AG09309 (cell line): ENCODE measurements at places on chromosomes 4 and X.

DNA sequence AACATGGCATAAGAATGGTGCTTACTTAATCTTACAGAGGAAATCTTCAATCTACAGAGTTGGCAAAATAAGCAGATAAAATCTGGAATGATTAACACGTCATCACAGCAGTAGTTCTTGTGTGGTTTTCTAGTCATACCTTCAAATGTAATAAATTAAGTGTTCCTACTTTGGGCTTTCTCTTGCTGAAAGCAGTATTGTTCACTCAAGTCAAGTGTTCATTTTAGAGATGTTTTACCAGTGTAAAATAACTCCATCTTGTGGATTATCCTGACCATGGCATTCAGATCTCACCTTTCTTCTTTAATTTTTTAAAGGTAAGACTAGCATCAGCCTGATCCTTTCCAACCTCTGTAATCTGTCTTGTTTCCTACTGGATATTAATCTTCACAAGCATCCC is 72.9 kb downstream of the ADAMTS3 start:
- DNase-seq, result peak; percentile 10

DNA sequence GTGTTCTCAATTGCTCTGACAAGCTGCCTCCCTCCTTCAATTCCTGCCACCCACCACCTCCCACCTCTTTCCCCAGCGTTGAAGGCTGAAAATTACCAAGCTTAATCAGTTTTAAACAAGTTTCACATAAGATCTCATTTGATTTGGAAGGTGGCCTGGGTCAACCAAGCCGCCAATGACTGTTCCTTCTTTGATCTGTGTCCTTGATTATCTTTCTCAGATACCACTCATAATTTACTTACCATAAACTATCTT is 211.4 kb downstream of the SLIT2 start:
- DNase-seq, result no peak

DNA sequence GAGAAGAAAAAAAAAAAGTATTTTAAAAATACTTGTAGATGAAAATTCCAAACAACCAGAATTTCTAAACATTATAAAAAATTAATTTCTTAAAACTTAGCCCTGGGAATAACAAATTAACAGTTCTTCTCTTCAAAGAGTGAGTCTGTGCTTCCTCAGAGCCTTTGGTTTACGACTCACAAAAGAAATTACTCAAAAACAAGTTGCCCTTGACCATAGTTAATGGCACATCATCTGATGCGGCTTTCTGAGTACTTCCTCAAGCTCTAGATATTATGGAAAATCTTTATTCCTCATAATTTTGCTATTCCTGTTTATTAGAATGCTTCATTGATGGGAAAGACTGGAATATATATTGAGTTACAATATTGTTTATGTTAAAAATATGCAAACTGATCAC is 23.7 kb downstream of the TAPT1 start:
- DNase-seq, result no peak

GRCh38 chr4:38347251-38347650 is 316.7 kb upstream of the KLF3 start:
- DNase-seq, result no peak

GRCh38 chrX:76433219-76433618 is 5.7 kb downstream of the MAGEE1 start:
- no peak for DNase-seq

DNA sequence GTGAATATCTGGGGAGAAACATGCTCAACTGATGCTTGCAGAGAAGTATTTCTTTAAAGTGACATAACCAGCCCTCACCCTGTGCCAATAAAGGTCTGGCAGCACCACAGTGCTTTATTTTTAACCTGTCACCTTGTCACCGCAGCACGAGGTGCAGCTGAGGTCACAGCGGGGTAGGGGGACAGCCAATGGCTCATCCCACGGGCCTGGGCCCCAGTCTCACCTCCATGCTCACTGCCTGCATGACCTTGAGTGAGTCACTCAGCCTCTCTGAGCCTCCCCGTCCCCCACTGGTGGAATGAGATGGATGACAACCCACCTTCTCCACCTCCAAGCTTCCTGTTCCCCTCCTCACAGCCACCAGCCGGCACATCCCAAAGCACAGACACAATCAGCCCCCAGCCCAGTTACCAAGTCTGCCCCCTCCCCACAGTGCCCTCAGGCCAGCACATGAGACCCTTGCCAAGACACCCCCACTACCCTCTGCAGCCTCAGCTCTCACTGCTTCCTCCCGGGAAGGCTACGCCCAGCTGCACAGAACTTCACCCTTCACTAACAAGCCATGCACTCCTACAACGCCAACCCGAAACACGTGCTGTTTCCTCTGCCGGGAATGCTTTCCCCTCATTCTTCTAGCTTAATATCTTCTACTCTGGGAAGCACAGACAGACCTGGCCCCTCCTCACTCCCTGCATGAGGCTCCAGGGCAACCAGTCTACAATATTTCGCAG is 24.9 kb upstream of the MAN2B2 start:
- no peak for DNase-seq

DNA sequence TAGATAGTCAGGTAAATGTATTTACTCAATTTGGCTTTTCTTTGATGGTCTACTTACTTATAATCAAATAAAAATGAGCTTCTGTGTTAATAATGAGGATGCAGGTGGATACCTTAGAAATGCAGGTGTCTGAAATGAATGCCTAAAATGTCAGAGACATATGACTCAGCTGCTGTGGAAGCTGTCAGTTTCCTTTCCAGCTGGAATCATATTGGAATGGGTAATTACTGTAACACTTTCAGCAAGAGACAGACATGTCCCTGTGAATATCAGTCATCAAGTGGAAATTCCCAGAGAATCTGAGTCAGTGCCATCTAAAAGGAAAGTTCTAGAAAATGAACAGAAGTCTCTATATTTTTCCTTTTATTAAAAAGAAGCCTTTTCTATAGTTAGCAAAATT is 783.0 kb upstream of the AADAT start:
- no peak for DNase-seq

- DNase-seq, result no peak
These were observed 862.8 kb downstream of the TRIML1 start for GRCh38 chr4:189001971-189002450.
